ENCODE measurements at places on chromosomes 13 and 19.
A peak's percentile ranks its signal among the peaks of the same experiment; 100 is the strongest.

DNA sequence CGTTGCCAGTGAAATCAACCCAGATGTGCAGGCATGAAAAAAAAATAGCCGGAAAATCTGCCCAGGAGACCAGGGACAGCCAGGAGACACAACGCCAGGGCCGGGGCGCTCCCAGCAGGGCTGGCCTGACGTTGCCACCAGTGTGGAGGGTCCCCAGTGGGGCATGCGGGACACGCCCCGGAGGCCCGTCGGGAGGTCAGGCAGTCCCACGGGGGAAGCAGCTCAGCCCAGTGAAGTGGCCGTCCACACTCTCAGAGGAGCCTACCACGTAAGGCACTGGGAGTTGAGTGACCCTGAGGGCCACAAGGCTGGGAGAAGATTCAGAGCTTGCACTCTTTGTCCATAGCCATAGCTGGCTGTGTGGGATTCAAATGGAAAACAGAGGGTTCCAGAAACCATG lies 53.2 kb upstream of the GAS6 start:
- no peak for DNase-seq

GRCh38 chr19:40221858-40222619 lies 3.9 kb upstream of the TTC9B start:
- DNase-seq, result peak; percentile 83

DNA sequence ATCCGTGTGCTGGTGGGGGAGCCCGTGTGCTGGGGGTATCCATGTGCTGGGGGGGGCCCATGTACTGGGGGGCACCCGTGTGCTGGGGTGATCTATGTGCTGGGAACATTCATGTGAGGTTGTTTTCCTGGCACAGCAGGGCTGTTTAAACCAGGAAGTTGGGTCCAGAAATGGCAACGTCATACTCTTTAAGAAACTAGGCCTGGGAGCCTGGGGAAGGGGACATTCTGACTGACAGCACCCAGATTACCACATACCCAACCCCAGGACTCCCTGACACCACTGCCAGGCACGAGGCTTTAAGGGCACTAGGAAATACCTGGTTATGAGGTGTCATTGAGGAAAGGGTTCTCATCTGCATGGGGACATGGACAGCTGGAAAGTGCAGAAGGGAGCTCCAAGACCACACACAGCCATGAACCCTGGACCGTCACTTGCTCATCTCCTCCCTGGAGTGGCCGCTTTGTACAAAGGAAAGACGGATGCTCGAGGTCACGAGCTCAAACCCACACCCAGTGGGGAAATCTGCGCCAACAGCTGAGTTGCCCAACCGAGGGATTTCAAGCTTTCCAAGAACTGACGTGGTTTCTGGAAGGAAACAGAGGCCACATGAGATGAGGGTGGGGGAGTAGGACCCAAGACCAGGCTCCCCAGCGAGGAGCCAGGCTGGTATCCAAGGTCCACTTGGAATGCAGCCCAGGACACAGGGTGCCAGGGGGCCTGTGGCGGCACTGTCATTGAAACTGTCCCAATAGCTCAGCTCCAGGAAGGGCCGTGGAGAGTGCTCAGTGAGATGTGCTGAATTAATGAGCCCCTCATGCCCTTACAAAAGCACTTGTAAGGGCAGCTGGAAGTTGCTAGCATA lies 40.9 kb downstream of the RAB20 start:
- no peak for DNase-seq

- no peak for DNase-seq
Measured at GRCh38 chr13:33249894-33250293, 35.7 kb downstream of the STARD13 start.

GRCh38 chr13:93172109-93172508 lies 54.5 kb upstream of the GPC6 start:
- DNase-seq, result no peak

DNA sequence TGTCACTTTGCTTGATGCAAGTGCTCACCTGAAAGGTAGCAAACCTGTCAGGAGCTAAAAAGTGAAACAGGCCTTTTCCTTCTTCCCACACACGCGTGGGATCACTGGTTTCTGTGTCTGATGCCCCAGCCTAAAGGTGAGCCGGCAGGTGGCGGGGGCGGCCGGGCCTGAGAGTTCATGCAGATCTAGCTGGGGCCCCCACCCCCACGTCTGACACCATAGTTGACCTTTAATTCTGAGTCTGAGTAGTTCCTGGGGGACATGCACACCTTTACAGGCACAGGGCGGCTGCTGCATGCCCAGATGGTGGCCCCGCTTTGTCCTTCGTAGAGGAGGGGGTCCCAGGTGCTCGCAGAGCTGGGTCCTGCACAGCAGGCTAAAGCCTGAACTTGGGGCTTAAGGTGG lies 345.3 kb downstream of the TEX29 start:
- no peak for DNase-seq

DNA sequence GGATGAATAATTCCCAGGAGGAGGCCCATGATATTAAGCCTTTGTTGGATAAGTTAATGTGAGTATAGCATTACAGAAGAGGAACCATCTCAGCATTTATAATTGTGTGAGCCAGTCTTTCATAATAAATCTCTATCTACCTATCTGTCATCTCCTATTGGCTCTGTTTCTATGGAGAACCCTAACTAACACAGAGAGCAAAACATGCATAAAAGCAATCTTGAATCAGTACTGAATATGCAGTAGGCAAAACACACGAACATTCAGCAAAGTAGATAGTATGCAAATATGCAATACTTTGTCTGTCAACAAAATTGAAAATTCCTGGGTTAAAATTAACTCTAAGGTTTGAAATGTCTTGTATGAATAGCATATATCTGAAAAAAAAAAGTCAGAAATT lies 966.3 kb downstream of the DIAPH3 start:
- no peak for DNase-seq

DNA sequence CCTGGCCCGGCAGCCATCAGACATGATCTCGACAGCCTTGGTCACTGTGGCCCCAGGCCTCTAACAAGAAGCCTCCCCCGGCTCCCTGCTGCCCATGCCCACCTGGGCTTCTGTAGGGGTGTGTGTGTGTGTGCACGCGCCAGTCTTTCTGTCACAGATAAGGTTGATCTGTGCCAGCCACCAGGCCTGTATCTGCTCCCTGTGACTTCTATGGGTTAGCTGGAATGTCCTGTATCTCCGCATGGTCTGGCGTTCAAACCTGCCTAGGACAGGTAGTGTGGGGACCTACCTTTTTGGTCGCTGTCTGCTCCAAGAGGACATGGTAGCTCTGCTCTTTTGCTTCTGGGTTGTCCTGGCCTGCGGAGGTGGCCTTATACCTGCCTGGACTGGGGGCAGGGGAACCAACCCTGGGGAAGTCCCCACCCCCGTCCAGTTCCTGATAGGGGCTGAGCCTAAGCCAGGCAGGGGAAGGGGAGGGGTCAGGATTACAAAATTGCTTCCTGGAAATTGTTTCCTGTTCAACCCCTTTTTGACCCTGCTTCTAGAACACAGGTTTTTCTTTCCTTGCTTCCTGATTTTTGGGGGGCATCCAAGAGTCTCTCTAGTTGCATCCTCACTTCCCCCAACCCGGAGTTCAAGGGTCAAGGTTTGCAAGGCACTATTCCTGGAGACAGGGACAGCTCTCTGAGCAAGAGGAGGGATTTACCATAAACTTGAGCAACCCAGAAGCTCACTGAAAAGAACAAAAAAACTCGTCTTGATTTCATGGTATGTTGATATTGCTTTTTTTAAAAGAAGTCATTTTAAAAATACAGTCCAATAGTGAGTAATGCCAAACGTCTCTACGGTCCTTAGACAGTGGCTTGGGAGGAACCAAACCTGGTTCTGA lies at the start of gene LRG1:
LRG1 (minus strand) TSS at position 344 of the 889 bp plus-strand sequence; CDS start at position 321, 23 bp downstream.
- no peak for DNase-seq

DNA sequence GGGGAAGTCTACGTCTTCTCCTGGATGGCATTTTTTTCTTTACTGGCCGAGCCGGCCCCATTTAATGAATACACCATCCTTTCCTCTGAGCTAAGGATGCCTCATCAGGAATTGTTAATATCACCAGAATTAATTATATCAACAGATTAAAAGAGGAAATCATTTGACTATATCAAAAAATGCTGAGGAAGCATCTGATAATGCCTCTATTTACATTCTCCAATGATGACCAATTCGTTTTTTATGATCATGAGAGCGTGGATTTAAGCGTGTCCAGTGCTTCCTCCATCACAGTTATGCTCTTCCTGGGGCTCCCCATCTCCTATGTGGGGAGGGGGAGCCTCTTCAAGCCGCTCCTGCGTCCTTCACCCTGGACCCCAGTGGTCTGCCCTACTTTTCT lies 58.7 kb downstream of the TUBGCP3 start:
- DNase-seq, result no peak
